ENCODE measurements at places on chromosomes 6 and 20.

GRCh38 chr20:50744143-50744792 is 12.9 kb downstream of the PARD6B start:
- DNase-seq = peak; percentile 61

GRCh38 chr6:96304997-96305396 is 216.6 kb upstream of the UFL1 start:
- no peak for DNase-seq

GRCh38 chr6:132466952-132467351 is 46.0 kb downstream of the STX7 start:
- no peak for DNase-seq

DNA sequence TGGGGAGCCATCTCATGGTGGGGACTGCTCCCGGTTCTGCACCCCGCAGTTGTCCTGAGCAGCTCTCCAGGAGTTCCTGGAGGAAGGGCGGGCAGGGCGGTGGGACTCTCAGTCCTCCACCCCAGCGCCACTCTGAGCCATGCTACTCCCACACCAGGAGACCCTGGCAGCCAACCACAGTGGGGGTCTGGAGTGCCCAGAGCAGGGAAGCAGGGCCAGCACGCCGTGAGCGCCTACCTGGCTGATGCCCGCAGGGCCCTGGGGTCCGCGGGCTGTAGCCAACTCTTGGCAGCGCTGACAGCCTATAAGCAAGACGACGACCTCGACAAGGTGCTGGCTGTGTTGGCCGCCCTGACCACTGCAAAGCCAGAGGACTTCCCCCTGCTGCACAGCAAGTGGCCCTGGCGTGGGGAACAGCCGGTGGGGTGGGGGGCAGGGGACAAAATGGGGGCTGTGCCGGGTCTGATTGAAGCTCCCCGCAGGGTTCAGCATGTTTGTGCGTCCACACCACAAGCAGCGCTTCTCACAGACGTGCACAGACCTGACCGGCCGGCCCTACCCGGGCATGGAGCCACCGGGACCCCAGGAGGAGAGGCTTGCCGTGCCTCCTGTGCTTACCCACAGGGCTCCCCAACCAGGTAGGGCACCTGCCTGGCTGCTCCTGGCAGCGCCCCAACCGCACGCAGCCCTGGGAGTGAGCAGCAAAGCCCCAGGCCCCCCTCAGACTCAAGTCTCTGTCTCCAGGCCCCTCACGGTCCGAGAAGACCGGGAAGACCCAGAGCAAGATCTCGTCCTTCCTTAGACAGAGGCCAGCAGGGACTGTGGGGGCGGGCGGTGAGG is 1.6 kb upstream of the TNFRSF6B start:
- no peak for DNase-seq

DNA sequence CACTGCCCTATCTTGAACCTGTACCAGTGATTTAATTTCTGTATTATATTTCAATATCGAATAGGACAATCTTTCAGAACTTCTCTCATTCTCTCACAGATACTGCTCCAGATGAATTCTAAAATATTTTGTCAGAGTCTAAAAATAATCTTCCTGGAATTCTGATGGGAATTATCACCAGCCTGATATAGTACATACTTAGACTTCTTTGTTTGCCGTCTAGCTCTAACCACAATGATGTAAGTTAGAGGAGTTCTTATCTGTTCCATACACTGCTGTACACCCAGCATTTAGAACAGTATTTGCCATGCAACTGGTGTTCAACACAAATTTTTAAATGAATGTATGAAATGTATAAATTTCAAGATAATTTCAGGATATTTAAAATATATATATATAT is 1.3 kb upstream of the HUS1B start:
- no peak for DNase-seq

GRCh38 chr20:57613481-57613921 is 6.7 kb downstream of the ZBP1 start:
- DNase-seq = no peak
